ENCODE measurements at places on chromosomes 13 and 19. TPM values are rescaled to one million over a fixed set of nuclear protein-coding genes. Genes with fewer than 3 reads are reported as not detected.
A peak's percentile ranks its signal among the peaks of the same experiment; 100 is the strongest.

The MBD3L2 gene
- total RNA-seq = not detected

The PEAK3 gene
- 0.90 TPM for total RNA-seq

DNA sequence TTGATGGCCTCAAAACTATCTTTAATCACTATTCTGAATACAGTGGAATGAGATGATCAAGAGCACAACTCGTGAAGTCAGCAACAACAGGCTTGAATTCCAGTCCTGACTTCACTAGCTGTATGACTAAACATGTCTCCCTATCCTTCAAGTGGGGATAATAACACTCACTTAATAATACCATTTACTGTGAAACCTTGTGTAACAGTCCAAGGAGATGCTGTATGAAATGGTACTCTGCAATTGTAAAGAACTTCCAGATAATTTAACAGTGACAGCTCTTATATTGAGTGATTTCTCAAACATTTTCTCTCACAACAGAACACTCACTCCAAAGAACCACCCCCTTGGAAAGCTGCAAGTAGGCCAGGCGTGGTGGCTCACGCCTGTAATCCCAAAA lies 823.1 kb downstream of the DIAPH3 start:
- DNase-seq = no peak

The PLPP2 gene
- 0.83 TPM for total RNA-seq

- no peak for DNase-seq
Measured at GRCh38 chr19:18164072-18164471, 9.5 kb upstream of the IFI30 start.

DNA sequence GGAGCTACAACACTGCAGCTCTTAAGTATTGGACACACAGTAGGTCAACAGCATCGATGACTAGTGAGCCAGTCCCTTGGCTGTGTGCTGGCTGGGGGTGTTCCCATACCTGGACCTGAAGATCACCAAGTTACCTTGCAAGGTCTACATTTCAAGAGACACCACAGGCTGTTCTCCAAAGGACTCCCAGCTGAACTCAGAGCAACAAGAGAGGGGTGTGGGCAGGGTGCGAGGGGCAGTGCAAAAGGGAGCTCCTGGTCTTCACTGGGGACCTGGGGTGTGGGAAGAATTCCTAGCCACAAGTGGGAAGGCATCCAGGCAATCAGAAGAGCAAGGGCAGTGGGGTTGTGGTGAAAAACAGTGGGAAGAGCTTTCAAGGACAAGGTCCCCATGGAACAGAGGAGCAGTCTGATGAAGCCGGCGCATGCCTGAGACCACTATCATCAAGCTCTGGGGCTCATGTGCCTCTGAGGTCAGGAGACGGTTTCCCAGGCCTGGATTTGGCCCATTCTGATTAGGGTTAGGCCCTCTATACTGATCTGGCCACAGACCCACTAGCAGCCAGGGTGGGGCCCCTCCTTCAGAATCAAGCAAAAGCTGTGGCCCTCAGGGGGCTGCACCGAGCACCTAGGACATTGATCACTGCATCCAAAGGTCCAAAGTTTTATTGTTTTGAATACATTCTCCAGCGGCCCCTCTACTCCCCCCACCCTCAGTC lies 4.7 kb upstream of the GSK3A start:
- no peak for DNase-seq

The TEX101 gene
- not detected for total RNA-seq

GRCh38 chr13:23160638-23161480 lies 19.9 kb upstream of the SGCG start:
- DNase-seq = no peak

DNA sequence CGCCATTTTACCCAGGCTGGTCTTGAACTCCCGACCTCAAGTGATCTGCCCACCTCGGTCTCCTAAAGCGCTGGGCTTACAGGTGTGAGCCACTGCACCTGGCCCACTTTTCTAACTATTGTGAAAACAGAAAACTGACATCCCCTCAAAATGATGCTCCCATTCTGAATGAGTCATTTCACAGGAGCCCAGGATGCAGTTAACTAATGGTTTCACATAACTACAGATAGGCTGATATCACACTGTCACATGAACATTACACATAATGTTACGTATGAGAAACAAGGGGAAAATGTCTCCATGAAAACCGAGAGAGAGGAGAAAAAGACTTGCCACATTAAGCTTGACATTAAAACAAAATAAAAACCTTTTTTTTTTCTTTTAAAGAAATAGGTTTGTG lies 37.5 kb downstream of the N4BP2L2 start:
- DNase-seq = no peak

GRCh38 chr19:58181902-58182576 lies 822 bp upstream of the ZNF274 start:
- no peak for DNase-seq

The TPTE2 gene
- not detected for total RNA-seq

The NTN5 gene
- 0.28 TPM for total RNA-seq

DNA sequence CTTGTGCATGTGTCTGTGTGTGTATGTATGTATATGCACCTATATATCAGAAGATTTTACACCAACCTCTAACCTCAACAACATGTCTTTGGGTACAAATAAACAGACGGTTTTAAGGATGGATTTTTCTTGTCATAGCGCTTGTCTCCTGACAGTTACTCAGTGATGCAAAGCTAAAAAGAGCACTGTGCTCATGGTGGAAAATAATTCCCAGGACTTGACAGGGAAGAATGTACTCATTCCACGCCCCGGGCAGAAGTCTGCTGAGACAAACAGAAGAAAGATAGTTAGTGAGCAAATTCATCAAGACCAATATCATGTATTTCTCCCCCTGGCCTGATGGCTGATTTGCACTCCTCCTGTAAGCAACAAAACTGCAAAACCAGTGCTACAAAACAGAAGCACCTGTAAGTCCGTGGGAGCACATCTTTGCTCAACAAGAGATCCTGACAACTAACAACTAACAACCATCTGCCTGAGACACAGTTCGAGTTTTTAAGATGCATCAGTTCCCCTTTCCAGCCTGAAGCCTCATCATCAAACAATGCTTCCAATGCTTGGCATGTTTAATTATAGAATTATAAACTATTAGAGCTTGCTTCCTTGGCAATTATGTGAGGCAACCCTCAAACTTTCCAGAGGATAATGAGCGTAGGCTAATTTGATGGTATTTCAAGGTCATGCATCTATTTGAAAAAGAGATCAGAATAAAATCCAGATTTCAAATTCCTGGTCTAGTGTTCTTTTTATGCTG lies 812.7 kb upstream of the MIR17HG start:
- DNase-seq = no peak

DNA sequence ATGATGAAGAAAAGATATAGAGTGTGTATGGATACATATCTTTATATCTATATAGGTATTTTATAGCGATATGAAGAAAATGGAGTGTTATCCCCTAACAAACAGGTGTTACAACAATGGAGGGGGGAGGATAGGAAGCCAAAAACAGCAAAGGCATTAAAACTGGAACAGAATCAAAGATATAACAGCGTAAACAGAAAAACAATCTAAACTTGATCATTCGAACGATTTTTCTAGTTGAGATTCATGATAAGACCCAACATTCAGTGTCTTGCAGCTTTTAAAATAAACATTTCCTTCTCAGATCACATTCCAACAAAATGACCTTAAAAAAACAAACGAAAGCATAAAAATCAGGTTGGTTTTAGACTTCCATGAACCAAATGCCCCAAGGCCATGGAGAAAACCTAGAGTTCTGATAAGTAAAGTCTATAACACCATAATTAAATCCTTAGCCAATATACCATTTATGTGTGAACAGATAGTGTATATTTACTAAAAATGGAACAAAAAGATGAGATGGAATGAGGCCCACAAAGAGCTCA lies 55.7 kb downstream of the CAB39L start:
- DNase-seq = no peak

The DKKL1 gene
- total RNA-seq = not detected

DNA sequence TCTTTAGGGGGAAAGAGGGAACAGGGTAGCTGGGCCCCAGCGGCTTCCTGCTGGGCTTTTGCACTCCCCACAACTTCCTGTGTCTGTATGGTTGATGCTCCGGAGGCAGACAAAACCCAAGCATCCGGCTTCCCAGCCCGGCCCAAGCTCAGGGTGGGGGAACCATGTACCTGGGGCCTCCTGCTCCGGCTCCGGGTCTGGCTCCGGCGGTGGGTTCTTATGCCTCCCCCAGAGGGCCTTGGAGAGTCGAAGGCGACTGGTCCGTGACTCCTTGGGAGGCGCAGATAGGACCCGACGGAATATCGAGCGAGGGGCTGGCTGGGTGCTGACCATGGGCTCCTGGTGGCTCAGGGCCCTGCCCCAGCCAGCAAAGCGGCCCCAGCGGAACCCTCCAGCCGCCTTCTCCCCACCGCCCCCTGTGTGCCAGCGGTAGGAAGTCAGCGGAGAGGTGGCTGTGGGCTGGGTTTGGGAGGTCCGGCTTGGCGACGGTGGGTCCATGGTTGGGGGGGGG lies 428 bp downstream of the RASAL3 start:
- no peak for DNase-seq

DNA sequence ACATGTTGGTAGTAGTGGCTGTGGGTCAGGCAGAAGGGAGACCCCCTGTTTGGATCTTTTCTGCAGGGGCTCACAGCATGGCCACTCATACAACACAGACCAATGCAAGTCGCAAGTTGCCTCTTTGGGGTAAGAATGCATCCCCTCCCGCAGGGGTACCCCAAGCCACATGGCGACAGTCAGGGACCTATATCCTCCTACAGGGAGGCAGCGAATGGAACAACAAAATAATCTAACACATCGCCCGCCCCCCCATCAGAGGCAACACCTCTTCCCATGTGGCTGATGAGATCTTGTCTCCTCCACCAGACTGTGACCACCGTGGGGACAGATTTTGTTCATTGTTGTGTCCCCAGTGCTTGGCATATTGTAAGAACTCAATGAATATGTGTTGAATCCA lies 40.7 kb upstream of the PNMA8B start:
- DNase-seq = no peak

The HSD17B14 gene
- total RNA-seq = 6.6 TPM

DNA sequence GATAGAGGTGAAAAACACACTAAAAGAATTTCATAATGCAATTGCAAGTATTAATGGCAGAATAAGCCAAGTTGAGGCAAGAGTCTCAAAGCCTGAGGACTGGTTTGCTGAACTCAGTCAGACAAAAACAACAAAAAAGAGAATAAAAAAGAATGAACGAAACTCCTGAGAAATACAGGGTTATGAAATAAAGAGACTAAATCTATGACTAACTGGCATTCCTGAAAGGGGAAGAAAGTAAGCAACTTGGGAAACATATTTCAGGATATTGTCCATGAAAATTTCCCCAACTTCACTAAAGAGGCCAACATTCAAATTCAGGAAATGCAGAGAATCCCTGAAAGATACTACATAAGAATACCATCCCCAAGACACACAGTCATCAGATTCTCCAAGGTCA lies 47.8 kb downstream of the UBL3 start:
- no peak for DNase-seq

GRCh38 chr19:41906271-41906670 lies 22.0 kb downstream of the ERFL start:
- DNase-seq = no peak

The RAD23A gene
- 124 TPM for total RNA-seq

DNA sequence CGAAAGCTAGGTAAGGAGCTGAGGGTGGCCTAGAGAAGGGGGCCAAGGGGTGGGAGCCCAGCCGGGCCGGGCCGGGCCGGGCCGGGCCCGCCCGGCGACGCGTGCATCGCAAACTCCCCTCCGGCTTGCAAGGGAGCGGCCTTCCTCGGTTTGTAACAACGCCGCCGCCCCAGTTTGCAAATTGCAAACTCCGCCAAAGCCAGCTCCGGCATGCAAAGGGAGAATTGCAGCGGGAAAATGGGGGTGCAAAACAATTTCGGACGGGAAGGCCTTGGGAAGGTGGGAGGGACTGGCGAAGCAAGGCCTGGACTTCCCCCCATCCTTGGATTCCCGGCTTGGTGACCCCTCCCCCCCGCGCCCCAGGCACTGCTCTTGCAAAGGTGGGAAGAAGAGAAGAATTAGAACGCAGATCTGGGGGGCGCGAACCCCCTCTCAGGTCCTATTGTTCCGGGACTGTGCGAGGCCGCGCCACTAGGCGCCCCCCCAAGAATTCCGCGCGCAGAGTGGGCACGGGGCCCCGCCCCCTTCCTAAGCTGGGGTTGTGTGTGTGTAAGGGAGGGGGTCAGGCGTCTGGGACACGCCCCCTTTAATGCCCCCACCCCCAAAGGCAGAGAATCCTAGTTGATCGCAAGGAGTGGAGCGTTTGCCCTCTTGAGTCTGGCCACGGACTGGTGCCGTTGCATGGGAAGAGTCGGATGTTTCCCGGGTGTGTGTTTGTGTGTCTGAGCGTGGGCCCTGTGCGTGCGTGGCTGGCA lies 926 bp downstream of the PRR12 start:
- DNase-seq = no peak

DNA sequence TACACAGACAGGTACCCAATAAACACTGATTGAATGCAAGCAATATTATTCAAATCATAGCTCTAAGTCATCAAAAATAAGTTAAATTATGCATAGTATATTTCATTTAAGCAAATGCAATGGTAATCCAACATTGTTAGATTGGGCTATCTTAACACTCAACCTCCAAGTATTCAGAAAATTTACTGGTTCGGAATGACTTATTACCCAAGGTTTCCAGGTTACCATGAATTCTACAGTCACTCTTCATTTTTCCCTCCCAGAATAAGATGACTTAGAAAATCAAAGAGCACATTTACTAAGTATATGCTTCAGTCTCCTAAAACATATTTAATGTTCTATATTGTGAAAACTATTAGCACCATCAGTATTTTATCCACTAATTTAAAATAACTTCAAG lies 6.0 kb downstream of the UBL3 start:
- DNase-seq = no peak

DNA sequence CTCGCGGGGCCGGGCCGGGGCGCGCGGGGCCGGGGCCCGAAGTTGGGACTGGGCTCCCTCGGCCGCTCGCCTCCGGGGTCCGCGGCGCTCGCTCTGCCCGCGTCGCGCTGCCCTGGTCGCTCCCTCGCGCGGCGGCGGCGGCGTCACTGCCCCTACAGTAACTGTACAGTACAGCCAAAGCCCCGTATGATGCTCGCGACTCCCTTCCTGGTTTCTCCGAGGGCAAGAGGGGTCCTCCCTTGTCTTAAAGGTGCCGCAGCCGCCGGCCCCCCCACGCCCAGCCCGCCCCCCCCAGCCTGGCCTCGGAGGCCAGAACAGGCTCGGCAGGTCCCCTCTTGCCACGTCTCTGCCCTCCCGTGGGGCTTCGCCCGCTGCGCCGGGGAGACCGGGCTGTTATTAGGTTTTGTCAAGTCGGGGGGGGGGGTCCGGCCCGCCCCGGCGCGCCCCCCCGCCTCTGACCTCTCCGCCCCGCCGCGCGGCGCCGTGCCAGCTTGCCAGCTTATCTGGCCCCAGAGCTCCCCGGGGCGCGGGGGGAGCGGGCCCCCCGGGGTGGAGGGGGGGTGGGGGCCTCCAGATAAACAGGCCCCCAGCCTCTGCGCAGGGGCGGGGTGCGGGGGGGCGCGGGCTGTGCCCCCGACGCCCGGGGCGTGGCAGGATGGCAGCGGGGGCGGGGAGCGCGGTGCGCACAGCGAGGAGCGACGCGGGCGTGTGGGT lies at the start of gene ZBTB7A:
Gene ZBTB7A (minus strand): TSS at position 218 of the 714 bp plus-strand sequence. CDS start 11,667 bp downstream, outside the sequence.
- DNase-seq = peak; percentile 95

DNA sequence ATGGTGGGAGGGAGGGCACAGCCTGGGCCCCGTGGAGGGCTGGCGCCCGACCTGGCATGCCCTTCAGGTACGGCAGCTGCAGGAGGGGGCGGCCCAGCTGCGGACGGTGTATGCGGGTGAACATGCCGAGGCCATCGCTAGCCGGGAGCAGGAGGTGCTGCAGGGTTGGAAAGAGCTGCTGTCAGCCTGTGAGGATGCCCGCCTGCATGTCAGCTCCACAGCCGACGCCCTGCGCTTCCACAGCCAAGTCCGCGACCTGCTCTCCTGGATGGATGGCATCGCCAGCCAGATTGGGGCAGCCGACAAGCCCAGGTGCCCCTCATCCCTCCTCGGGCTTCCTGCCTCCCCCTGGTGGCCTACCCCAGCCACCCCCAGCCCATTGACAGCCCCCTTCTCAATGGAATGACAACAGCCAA lies 16.6 kb upstream of the SHKBP1 start:
- DNase-seq = no peak

The POSTN gene
- total RNA-seq = 110 TPM
